Peyer's patch (tissue), 4 donors: ENCODE measurements at places on chromosomes 4 and X.

- no peak overlapping the region for H3K4me3 ChIP-seq
- H3K27me3 ChIP-seq = no peaks in the 10 kb centered on the region
- no peak for DNase-seq
- no peaks in the 10 kb centered on the region for H3K36me3 ChIP-seq
These were observed 38.1 kb upstream of the GJB1 start for GRCh38 chrX:71184803-71185495.

DNA sequence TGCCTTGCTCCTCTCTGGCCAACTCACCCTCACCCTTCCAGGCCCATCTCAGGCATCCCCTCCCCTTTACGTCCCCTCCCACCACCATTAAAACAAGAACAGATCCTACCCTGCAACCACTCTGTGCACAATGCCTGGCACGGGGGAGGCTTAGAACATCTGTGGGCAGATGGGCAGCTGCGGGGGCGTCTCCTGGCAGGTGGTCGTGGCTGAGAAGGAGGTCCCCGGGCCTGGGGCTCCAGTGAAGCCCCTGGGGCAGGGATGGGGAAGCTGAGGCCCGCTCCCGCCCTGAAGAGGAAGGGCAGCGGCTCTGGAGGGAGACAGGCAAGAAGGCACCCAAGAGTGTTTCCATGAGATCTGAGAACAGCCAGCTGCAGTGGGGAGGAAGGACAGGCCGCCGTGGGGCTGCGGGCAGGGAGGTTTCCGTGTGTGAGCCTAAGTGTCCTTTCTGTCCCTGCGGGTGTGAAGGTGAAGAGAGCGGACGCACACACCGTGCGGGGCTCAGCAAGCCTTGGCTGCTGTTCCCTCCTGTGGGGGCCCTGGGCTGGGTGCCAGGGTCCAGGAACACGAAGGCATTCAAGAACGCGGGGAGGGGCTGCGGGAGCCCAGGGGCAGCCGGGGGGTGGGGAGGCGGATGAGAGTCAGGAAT, 7.8 kb upstream of the TBC1D14 start:
- H3K36me3 ChIP-seq = no peaks in the 10 kb centered on the region
- no peaks in the 10 kb centered on the region for H3K27me3 ChIP-seq
- no peak overlapping the region for H3K4me3 ChIP-seq
- DNase-seq = peak; percentile 39
- H3K27ac ChIP-seq = no peak overlapping the region

DNA sequence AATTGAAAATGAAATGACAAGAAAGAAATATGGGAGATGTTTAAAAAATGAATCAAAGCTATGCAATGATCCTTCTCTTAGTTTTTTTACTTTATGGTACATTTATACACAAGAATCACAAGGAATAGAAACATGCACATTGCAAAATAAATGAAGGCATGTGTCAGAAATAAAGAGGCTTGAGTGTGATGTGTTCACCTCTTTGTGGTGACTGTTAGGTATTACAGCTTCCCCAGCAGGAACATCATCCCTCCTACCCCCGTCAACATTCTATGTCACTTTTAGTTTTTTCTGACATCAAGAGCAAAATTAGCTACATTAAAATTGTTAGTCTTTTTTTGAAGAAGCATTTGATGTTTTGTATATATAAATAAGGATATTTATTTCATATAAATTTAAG, 214.8 kb downstream of the SLC4A4 start:
- no peak overlapping the region for H3K27ac ChIP-seq
- DNase-seq = no peak
- H3K27me3 ChIP-seq = no peaks in the 10 kb centered on the region
- H3K4me3 ChIP-seq = no peak overlapping the region

DNA sequence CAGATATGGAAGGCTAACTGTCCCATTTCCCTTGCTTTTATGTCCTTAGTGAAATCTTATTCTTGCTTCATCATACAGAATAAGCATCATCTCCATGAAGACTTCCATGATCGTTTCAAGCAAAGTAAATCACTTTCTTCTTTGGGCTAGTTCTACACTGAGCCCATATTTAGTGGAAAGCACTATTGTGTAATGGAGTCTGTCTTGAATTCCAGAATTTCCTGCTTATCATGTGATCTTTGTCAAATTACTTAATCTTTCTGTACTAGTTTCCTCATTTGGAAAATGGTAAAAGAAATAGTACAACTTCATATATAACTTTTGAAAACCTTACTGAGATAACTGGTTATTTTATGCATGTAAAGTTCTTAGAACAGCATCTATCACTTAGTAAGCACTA, 7.6 kb downstream of the ANAPC10 start:
- no peak for DNase-seq
- no peak overlapping the region for H3K4me3 ChIP-seq
- H3K36me3 ChIP-seq = peaks cover 52% of the 10 kb centered on the region
- H3K27me3 ChIP-seq = no peaks in the 10 kb centered on the region

DNA sequence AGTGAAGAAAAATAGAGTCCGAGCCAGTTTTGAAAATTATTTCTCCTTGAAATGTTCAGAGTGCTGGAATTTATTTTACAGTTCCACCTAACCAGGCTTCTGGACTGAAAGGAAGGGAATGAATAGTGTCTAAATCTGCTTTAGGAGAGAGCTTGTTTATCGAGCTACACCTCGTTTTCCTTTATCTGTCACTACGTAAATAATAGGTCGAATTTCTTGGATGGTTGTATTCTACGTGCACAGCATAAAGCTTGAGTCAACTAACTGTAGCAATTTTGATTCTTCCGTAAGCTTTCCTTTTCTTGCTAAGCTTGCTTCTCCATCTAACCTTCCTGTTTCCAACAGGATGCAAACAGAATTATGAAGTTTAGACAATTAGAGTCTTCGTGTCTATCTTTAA, 48.6 kb downstream of the ADGRL3 start:
- no peak for DNase-seq
- H3K27me3 ChIP-seq = no peaks in the 10 kb centered on the region
- no peaks in the 10 kb centered on the region for H3K4me1 ChIP-seq
- H3K27ac ChIP-seq = no peak overlapping the region

DNA sequence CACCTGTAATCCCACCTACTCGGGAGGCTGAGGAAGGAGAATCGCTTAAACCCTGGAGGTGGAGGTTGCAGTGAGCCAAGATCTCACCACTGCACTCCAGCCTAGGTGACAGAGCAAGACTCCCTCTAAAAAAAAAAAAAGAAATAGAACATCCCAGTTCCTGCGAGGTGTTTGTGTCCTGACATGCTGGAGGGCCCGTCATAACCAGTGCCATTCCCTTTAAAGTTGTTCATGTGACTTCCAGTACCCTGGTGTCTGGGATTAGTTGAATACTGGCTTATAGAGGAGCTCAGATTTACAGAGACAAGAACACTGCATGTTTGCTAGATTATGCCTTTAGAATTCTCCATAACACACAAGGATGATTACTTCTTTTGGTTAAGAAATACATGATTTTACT, 37.6 kb upstream of the TADA2B start:
- no peak overlapping the region for H3K4me3 ChIP-seq
- H3K27me3 ChIP-seq = no peaks in the 10 kb centered on the region
- DNase-seq = no peak

GRCh38 chr4:22877486-22878052, 184.8 kb downstream of the GBA3 start:
- no peaks in the 10 kb centered on the region for H3K4me1 ChIP-seq
- no peak for DNase-seq
- no peaks in the 10 kb centered on the region for H3K27me3 ChIP-seq

DNA sequence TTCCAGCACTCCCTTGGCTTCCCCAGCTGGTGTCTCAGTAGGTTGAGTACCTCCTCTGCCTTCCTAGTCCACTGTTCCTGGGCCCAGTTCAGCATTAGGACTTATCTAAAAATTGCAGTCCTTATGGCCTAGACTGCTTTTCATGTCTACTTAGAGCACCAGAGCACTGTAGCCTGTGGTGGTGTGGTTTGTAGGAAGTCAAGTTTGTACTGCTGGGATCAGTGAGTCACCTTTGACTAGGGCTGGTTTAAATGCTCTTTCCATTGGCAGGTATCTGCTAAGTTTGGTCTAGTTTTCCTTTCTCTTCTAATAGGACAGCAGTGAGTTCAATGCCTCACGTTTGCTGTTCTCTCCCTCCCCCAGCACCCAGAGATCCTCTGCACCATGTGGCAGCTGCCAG, 233.6 kb upstream of the WDFY3 start:
- no peak overlapping the region for H3K27ac ChIP-seq
- H3K4me1 ChIP-seq = no peaks in the 10 kb centered on the region
- no peak for DNase-seq
- no peak overlapping the region for H3K4me3 ChIP-seq

GRCh38 chr4:97216046-97216445, 927.2 kb downstream of the STPG2 start:
- H3K27ac ChIP-seq = no peak overlapping the region
- no peaks in the 10 kb centered on the region for H3K27me3 ChIP-seq
- H3K4me1 ChIP-seq = no peaks in the 10 kb centered on the region
- no peak overlapping the region for H3K4me3 ChIP-seq

- no peaks in the 10 kb centered on the region for H3K36me3 ChIP-seq
- no peaks in the 10 kb centered on the region for H3K4me1 ChIP-seq
- no peaks in the 10 kb centered on the region for H3K27me3 ChIP-seq
- H3K27ac ChIP-seq = no peak overlapping the region
These were observed 1.5 kb upstream of the NBDY start for GRCh38 chrX:56727531-56727930.

DNA sequence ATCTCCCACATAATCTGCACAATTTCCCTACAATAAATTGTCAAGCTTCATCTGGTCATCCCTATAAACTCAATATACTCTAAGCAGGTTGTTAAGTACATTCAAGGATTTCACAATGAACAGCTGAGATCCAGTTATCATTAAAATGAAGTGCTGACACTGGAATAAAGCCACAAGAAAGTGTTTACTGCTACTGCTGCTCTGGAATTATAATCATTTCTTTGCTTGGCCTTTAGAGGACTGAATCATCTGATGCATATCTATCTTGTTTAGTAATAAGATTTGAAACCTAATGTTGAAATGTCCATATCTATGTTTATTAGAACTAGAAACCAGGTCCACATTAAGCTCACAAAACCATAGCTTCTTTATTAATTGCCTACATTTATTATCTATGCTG, 338.6 kb upstream of the ZFP42 start:
- H3K36me3 ChIP-seq = no peaks in the 10 kb centered on the region
- no peak for DNase-seq
- no peak overlapping the region for H3K4me3 ChIP-seq
- H3K27me3 ChIP-seq = no peaks in the 10 kb centered on the region
- H3K4me1 ChIP-seq = no peaks in the 10 kb centered on the region

- H3K4me3 ChIP-seq = no peak overlapping the region
- no peaks in the 10 kb centered on the region for H3K36me3 ChIP-seq
- DNase-seq = no peak
These were observed 168.4 kb downstream of the CBR4 start for GRCh38 chr4:168841672-168842019.

- peak; percentile 45 for DNase-seq
- H3K4me3 ChIP-seq = no peak overlapping the region
- H3K27me3 ChIP-seq = no peaks in the 10 kb centered on the region
- H3K27ac ChIP-seq = peak overlapping the region; percentile 17
- H3K4me1 ChIP-seq = no peaks in the 10 kb centered on the region
These were observed 112.0 kb upstream of the TBL1X start for GRCh38 chrX:9352694-9353411.

DNA sequence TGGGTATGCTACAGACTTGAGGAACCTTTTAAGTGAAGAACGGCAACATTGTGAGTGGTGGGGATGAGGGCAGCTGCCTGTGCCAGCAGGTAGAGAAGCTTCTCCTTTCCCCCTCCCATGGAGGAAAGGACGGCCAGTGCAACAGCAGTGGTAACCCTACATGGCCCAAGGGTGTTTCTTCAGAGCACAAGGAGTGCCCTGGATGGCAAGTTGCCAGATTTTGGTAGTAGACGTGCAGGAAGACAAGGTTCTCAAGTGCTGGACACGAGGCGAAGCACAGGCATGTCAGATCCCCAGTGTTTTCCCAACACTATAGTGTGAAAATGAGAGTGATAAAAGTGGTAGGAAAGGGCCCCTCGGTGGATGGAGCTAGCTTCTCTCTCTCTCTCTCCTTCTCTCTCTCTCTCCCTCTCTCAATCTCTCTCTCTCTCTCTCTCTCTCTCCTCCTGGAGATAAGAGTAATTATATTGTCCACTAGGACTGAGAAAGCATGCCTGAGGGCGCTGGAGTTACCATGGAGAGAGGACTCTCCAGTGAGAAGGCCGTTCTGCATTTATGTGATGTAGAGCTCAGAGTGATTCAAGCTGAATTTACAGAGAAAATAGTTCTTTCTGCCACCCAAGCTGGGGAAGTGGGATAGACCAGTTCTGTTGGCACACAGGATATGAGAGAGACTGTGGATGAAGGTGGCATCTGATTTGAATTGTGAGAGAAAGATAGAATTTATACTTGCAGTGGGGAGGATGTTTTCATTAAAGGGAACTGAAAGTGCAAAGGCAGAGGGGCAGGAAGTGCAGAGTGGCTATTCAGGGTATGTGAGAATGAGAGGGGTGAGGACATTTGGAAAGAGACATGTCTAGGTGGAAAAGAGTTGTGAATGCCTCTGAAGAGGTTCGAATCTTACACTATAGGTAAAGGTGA, 25.7 kb upstream of the TRPC3 start:
- H3K27me3 ChIP-seq = no peaks in the 10 kb centered on the region
- no peak overlapping the region for H3K27ac ChIP-seq
- H3K4me1 ChIP-seq = no peaks in the 10 kb centered on the region
- no peak for DNase-seq
- no peaks in the 10 kb centered on the region for H3K36me3 ChIP-seq

- DNase-seq = no peak
- H3K4me1 ChIP-seq = peaks cover 59% of the 10 kb centered on the region
- no peak overlapping the region for H3K4me3 ChIP-seq
- H3K36me3 ChIP-seq = no peaks in the 10 kb centered on the region
- H3K27me3 ChIP-seq = no peaks in the 10 kb centered on the region
- no peak overlapping the region for H3K27ac ChIP-seq
These were observed 10.2 kb upstream of the KIAA0232 start for GRCh38 chr4:6772223-6772928.

DNA sequence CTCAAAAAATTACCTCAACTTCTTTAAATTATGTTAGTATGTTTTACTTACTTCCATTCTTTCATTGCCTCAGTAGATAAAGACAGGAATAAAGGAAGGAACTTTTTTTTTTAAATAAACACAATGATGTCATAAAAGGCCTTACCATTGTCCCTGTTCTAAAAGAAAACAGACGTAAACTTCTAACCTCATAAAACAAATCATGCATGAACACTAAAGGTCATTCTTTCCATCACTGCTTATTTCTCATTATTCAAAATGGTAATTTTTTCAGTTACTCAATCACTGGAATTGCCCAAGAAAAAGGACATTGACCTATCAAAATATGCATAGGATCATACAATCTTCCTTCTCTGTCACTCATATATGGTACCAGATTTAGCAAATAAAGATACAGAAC, 32.2 kb upstream of the ARMCX2 start:
- H3K4me1 ChIP-seq = no peaks in the 10 kb centered on the region
- H3K4me3 ChIP-seq = no peak overlapping the region
- no peaks in the 10 kb centered on the region for H3K27me3 ChIP-seq
- DNase-seq = no peak

DNA sequence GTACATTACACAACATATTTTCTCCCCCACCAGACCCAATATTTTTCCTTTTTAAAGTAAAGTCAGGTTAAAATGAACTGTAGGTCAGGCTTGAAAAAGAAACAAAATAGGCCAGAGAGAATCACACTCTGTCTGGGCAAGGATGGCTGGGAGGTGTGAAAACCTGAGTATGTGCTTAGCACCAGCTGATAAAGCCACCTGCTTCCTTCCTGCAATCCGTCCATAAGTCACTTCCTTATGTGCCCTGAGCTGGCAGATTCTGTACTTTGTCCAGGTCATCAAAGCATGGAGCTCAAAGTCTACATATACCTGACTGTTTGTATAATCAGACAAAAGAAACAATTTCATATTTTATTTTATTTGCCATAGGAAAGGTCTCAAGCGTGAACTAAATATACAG, 37.7 kb downstream of the ANTXR2 start:
- peaks cover 33% of the 10 kb centered on the region for H3K4me1 ChIP-seq
- H3K27ac ChIP-seq = peak overlapping the region; percentile 7
- DNase-seq = no peak
- H3K4me3 ChIP-seq = no peak overlapping the region
- H3K36me3 ChIP-seq = no peaks in the 10 kb centered on the region
